NCI-H2171 (cell line): ENCODE measurements at places on chromosomes 16 and 17.

DNA sequence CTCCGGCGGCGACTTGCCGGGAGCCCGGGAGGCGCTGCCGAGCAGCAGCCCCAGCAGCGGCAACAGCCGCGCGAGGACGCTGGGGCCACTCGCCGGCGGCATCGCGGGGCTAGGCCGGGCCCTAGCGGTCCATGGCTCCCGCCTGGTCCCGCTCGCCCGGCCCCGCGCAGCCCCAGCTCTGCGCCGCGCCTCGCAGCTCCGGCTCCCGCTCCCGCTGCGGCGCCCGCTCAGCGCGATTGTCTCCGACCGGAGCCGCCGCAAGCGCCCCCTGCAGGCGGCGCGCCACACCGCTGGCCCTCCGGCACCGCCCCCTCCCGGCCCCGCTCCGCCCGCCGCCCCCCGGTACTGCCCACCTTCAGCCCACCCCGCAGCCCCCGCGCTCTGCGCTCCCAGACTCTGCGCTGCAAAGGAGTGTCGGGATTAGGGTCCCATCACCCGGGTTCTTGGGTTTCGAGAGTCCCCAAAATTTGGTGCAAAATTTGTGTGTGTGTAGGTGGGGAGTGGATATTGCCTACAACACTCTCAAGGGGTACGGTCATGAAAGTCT lies at the start of gene FAM171A2:
Gene FAM171A2, minus strand, starts transcription at position 241 of the 547 bp plus-strand sequence. Its CDS starts 139 bp downstream, at position 102.
- peak; percentile 71 for DNase-seq

- DNase-seq, result peak; percentile 18
Measured at GRCh38 chr16:15811481-15812400, 45.1 kb downstream of the MYH11 start.

- no peak for DNase-seq
Measured at GRCh38 chr16:1710811-1711507, 5.0 kb downstream of the MAPK8IP3 start.

DNA sequence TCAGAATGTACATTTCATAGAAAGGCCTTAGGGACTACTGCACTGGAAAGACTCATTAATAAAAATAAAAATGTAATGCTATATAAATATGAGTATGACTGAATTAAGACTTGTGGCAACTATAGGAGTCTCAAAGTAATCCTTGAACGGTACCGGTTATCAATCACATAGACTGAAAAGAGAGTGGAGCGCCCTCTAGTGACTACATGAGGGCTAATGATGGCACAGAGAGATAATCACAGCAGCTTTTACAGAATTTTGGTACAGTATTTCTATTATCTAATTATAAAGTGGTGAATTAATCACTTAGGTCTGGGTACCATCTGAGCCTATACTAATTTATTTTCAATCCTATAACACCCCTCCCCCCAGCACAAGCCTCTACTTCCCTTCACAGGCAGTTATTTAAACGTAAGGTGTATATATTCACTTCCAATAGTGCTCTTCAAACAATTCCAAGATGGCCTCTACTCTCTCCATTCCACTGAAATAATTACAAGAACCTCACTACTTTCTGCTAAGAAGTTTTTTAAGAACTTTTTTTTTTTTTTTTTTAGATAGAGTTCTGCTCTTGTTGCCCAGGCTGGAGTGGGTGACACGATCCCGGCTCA lies 40.7 kb upstream of the ANKFY1 start:
- DNase-seq, result peak; percentile 23

- DNase-seq, result peak; percentile 42
Measured at GRCh38 chr17:76659928-76660655, 16.5 kb upstream of the ST6GALNAC1 start.

GRCh38 chr17:45116434-45117016 lies 15.8 kb downstream of the PLCD3 start:
- DNase-seq, result no peak

GRCh38 chr17:43125133-43125966 lies at the start of gene BRCA1:
Gene BRCA1 (minus strand): TSS chr17:43125364. CDS start chr17:43124096, 1,268 bp downstream.
- DNase-seq, result peak; percentile 99

DNA sequence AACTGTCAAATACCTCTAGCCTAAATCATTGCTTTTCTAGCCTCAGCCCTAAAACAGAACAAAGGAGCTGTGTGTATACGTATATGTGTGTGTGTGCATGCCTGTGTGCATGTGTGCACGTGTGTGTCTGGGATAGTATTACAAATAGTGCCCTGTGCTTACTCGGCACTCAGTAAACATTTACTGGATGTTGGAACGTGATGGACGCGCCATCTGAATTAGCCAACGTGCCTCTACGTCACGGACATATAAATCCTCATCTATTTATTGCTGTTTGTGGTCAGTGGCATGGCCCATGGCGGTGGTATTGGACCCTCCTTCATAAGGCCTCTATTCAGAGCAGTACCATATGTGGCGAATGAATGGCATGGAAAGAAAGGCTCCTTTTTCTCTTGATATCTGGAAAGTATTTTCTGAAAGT lies 37.5 kb downstream of the WWP2 start:
- DNase-seq, result no peak

DNA sequence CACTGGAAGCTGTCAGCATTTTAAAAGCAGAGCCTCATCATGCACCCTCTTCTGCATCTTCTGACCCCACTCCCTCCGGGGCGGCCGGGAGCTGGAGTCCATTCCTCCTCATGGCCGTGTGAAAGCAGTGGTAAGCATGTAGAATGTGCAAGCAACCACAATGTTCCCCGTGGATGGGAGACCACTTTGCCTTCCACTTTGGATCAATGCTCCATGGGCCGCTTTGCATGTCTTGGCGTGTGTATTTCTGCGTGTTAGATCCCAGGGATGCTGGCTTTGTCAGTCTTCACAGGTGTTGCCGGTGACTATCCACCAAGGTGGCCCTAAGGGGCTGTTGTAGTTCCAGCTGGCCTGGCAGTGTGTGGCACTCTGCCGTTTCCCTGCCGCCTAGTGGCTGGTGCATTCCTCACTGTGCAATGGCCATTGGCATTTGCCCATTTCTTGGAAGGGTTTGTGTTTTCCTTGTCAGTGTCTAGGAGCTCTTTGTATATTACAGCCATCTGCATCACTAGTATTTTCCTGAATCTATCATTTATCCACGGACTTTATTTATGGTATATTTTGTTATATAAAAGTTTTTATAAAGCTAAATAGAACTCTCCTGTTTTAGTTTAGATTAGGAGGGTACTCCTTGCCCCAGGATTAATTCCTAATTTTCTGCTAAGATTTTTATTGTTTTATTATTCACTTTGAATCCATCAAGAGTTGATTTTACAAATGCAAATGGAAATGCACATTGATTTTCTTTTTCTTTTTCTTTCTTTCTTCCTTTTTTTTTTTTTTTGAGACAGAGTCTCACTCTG lies 5.8 kb upstream of the ALDH3A1 start:
- DNase-seq, result no peak

GRCh38 chr17:83086907-83087787 lies 7.7 kb downstream of the METRNL start:
- DNase-seq, result no peak

- DNase-seq, result no peak
Measured at GRCh38 chr17:35376245-35376644, 2.8 kb upstream of the SLFN11 start.

GRCh38 chr16:29891525-29892457 lies 7.6 kb downstream of the SEZ6L2 start:
- no peak for DNase-seq

DNA sequence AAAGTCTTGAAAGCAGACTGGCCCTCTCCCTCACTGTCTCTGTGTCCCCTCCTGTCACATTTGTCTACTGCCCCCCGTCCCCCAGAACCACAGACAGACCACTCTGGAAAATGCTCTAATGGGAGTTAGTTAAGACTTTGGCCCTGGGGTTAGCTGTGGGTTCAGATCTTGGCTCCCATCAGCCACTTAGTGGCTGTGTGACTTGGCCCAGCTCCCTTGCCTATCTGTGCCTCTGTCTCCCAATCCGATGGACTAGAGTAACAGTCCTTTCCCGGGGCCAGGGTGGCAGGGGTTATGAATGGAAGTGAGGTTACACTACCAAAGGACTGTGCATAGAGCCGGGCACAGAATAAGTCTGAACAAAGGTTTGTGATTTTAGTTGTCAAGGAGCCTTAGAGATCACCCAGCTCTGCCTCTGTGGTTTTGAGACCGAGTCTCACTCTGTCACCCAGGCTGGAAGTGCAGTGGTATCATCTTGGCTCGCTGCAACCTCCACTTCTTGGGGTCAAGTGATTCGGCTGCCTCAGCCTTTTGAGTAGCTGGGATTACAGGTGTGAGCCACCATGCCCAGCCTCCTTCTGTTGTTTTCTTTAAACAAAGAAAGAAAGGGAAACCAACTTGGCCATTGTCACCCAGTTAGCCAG lies 23.7 kb downstream of the PPL start:
- no peak for DNase-seq

DNA sequence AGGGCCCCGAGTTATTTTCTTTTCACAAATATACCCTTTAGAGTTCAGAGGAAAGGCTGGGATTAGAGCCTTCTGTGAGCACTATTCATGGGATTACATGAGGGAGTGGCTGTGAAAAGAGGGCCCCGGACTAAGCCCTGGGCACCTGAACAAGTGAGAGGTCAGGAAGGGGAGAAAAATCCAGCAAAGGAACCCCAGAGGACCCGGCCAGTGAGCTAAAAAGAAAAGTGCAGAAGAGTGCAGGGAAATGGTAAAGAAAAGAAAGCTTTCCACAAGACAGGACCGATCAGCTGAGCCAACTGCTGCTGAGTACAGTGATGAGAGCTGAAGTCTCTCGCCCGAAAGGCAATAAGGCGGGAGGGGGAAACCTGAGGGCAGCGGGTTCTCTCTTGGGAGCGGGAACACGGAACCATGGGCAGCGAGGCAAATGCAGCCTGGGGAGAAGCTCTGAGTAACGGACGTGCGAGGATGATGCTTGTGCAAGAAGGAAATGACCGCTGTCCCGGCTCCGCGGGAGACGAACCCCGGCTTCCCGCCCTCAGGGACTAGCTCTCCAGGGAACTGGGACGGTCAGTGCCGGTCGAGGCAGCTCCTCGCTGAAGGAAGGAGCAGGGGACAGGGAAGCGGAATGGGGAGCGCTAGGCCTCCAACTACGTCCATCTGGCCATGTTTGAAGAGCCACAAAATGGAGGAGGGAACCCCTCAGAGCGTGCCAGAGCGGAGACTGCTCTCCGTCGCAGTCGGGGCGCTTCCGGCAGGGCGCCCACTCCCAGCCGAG lies 665 bp upstream of the ALDH3A2 start:
- peak; percentile 61 for DNase-seq

- no peak for DNase-seq
Measured at GRCh38 chr17:79325709-79326430, 251.2 kb downstream of the ENGASE start.

GRCh38 chr16:47204736-47205504 lies 61.2 kb upstream of the NETO2 start:
- DNase-seq, result no peak

- peak; percentile 63 for DNase-seq
Measured at GRCh38 chr16:1159973-1160772, 7.3 kb downstream of the CACNA1H start.

DNA sequence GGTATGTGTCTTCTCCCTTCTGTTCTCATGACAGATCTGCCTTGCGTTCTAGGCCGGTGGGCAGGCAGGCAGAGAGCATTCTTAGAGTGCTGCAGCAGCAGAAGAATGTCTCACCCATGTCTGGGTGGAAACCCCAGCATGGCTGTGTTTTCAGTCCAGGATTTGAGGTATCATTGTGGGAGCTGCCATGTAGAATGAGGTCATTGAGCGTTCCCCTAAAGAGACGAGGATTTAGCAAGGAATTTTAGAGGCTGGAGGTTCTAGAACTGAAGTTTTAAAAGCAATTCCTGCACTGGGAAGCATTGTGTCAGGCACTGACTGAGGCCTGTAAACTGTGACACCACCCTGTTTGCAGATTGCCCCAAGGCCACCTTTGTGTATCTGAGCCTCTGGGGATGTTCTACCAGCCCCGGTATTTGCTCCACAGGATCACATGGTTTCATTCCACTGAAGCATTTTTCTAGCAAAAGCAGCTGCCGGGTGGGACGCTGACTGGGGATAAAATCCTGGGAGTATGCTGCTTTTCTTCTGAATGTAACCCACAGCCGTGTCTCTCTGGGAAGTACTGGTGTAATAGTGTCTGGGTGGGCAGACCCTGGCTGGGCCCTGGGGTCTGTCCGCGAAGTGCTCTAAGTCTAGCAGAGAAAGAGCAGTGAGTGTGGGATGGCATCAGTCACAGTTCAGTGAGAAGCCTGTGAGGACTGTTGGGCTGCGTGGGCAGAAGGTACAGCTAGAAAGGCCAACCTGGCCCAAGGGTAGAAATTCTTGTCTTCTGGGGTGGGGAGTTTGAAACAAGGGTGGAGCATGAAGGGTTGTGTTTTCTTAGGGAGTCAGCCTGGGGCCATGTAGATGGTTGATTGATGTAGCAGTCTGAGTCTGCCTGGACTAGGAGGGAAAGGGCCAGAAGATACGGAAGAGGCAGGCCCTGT lies 30.2 kb downstream of the PLCD3 start:
- DNase-seq, result no peak

DNA sequence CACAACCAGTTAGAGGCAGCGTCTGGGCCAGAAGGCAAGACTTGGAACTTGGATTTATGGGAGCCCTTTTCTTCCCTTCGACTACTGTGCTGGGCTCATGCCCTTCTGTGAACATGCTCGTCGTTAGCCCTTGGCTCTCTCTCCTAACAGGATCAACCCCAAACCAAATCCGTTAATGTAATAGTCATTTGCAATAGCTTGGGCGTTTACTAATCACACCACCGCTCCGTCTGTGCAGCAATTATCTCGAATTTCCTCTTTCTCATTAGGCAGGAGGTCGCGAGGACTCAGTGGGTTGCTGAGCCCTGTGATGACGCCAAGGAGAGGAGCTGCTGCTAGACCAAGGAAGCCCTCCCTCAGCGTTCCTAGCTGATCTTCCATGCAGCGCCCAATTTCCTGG lies 114.7 kb downstream of the ENGASE start:
- no peak for DNase-seq

DNA sequence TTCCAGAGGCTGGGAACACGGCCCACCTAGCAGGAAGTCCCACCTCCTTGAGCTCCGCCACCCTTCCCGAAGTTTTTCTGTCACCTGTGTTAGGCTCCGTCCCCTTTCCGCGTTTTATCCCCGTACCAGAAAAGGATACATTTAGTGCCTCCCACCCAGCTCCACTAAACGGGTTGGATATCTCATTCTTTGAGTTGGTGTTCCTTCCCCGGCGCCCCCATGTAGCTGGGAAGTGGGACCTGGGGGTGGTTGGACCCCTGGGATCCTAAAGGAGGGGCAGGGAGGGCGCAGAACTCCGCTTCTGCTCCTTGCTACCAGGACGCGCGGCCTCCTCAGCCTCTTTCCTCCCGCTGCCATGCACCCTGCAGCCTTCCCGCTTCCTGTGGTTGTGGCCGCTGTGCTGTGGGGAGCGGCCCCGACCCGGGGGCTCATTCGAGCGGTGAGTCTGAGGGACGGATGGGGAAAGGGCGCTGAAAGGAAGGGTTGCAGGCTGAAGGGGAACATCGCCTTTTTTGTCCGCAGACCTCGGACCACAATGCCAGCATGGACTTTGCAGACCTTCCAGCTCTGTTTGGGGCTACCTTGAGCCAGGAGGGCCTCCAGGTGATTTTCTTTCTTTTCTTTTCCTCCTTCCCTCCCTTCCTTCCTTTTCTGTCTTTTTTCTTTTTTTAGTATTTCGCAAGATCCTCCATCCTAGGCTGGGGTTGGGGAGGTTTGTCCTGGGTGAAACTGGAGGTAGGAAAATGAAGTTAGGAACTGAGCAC lies 669 bp downstream of the RNF167 start:
- DNase-seq, result peak; percentile 88
